ENCODE measurements at places on chromosomes 16 and 17.
A peak's percentile ranks its signal among the peaks of the same experiment; 100 is the strongest.

- no peak for DNase-seq
Measured at GRCh38 chr17:11279776-11280344, 38.8 kb downstream of the SHISA6 start.

DNA sequence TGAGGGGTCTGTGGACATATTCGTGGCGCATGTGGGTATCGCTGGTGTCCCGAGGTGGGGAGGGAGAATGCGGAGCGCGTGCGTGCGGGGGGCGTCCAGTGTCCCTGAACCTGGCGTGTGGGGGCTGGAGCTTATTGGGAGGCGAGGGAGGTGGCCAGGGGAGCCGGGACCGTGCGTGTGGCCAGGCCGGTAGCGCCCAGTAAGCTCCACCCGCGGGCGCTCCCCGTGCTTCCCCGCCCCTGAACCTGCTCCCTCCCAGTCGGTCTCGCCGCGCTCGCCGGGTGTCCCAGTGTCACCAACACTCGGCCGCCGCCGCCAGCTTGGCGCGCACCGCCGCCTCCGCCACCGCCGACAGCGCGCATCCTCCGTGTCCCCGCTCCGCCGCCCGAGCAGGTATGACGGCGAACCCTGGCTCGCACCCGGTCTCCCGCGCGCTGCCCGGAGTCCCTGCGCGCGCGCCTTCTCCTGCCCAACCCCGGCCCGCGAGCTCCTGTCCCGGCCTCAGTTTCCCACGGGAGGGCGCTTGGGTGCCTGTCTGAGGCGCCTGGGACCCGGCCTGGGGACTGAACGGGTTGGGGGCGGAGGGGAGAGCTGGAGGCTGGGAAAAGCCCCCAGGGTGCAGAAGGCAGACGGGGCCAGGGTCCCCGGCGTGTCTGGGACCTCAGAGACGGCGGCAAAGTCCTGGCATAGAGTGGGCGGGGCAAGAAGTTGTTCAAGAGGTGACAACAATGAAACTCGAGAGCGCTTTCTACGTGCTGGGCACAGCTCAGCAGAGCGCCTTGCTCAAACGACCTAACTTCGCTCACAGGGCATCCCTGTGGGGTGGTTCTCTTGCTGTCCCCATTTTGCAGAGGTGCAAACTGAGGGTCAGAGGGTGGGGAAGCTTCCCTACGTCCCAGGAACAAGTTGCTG is at the start of gene SCNN1B:
TSS of gene SCNN1B (plus strand) at position 258 of the 912 bp plus-strand sequence. CDS start 46,298 bp downstream, outside the sequence.
- no peak for DNase-seq

DNA sequence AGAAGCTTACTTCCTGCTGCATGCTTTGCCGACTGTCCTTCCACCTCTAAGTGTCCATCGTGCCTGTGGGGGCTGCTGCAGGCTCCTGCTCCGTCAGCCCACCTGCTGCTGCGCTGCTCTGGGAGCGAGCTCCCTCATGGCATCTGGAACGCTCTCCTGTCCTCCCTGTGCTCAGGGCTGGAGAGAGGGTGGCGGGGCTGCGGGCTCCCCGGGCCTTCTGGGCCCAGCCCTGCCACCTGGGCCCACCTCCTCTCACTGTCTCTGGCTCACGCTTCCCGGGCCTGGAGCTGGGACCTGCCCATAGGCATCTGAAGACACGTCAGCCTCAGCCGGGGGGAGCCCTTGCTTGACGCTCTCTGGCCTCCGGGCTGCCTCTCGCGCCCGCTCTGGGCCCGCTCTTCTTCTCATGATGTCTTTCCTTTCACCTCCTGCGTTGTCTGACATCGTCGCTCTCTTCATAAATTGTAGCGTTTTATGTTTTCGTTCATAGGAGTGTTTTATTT is 27.0 kb downstream of the NME3 start:
- DNase-seq = no peak

DNA sequence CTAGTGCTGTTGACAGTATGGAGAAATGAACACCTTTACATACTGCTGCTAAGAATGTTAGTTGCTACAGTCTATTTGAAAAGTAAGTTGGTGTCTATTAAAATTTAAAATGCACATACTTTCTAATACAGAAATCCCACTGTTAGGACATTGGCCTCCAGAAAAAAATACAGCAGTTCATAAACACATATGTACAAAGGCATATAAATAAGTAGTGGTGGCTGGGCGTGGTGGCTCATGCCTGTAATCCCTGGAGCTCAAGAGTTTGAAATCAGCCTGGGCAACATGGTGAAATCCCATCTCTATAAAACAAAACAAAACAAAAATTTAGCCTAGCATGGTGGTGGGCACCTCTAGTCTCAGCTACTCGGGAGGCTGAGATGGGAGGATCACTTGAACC is 13.1 kb downstream of the DCAF7 start:
- no peak for DNase-seq

DNA sequence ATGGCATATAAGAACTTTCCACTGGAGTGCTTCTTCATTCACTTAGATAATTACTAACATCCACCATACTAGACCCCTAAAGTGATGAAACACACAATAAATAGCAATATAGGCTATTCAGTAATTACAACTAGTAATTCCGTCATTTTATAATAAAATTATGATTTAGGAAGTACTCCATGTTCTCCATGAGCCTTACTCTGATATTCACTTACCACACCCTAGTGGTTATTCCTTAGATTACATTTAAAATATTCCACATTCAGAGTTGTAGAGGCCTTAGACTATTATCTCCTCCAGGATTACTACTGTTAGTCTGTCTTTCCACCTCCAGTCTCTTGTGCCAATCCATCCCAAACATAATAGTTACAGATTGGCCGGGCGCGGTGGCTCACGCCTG is 62.4 kb downstream of the STH start:
- no peak for DNase-seq

DNA sequence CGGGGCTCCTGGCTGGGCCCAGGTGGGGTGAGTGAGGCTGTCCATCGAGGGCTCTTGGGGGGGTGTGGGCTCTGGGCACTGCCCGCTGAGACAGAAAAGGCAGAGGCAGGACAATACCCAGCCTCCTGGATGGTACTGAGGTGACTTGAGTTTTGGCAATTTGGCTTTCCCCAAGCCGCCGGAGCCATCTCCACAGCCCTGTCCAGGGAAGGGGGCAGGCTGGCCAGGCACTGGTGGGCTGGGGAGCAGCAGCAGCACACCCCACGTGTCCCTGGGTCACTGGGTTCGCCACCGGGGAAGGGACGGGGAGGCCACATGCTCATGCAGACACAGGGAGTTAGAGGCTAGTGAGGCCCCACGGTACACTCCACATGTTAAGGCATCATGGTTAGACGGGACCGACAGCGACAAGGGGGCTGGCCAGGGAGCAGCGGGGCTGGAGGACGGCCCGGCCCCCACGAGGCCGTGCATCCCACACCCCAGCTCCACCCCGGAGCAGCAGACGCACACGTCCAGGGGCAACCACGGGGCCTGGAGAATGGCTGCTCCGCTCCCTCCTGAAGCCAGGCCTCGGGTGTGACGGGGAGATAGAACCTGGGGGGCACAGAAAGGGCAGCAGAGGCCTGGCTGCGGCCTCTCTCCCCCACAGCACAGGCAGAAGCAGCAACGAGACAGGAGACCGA is 3.0 kb downstream of the ARHGDIA start:
- no peak for DNase-seq

GRCh38 chr16:30949650-30950515 is 1.0 kb downstream of the ORAI3 start:
- no peak for DNase-seq

DNA sequence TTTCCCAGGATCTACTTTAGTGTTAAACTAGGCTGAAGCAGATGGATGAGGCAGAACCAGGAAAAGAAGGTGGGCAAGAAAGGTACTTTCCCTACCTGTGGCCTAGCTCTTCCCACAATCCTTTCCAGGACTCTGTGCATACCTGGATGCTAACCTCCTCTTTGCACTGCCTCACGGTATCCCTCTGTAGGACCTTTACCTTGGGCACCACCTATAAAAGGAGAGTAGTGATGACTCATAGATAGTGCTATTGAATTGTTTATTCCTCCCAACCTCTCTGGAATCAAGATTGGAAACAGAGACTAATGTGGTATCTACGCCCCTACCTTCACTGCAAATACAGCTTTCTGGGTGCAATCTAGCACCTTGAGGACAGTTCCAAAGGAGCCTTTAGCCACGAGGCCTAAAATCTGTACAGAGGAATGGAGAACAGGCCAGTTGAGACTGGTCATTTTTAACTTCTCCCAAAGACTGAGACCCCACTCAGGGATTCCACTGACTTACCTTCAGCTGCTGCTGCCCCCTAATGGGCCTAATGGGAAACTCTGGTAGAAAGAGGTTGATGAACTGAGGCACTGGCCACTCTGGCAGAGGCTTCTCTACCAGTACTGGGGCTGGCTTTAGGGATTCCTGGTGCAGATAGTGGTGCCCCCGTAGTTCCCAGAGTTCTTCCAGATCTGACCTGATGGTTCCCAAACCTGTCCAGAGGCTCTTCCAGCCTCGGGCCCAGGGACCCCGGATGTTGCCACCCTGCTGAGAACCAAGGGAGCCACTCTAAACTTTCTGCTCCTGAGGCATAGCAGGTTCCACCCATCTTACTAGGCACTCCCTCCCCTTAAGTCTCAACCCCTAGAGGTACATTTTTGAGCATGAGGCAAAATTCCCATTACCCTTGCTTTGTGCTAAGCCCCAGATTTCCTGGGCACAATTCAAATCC is 781 bp downstream of the RSKR start:
- no peak for DNase-seq

DNA sequence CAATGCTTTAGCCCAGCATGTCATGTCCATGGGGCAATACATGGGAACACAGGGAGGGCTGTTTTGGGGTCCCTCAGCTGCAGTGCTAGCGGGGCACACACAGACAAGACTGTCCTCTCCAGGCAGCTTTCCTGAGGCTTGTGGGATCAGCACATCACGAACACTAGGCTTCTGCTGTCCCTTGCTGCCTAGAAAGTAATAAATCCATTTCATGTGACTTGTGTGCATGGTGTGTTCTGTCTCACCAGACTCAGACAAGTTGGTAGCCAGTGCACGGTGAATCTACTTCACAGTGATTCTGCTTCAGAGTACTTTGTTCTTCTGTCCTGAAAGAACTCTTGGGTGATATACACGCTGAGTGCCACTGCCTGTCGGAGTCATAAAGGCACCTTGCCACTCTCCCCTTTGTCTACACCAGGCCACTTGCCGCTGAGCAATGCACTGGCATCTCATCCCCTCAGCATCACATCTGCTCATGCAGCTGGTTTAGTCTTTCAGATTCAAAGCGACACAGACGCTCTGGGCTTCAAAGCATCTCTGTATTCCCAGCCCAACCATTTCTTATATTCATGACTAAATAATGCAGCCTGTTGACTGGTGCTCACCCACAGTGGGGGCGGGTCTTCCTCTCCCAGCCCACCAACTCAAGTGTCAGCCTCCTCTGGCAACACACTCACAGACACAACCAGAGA is 95.2 kb upstream of the COX10 start:
- DNase-seq = no peak

GRCh38 chr17:7211491-7212273 is 8.0 kb downstream of the DLG4 start:
- DNase-seq = no peak

- DNase-seq = no peak
Measured at GRCh38 chr17:60293580-60294335, 98.2 kb downstream of the USP32 start.

DNA sequence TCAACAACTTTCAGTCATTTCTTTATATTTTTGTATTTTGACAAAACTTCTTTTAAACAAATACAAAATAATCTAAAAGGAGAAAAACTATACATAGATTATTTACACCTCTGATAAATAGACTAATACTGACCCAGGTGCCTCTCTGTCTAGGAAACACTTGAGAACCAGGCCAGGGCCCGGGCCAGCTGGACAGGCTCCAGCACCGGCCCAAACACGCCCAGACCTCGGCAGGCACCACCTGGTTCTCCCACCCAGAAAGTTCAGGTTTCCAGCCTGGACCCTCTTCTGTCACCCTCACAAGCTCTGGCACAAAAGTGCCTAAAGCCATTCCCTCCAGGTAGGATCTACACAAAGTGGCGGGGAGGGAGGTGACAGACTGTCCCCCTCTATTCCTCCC is 97.0 kb upstream of the DNAH17 start:
- no peak for DNase-seq

DNA sequence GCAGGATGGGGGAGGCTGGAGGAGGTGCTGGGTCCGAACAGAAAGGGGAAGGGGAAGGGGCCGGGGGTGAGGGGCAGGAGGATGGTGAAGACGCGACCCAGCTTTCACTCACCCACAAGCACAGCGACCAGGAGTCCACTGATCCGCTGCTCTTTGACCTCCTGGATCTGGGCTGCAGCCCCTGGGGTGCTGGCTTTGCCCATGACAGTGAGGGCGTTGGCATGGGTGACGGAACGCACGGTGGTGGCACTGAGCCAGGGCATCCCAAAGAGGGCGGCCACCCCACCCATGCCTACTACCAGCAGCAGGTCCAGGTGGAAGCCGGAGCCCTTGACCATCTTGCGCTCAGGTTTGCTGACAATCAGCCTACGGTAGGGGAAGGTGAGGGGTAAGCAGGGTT is 14.9 kb downstream of the SLC4A1 start:
- no peak for DNase-seq

DNA sequence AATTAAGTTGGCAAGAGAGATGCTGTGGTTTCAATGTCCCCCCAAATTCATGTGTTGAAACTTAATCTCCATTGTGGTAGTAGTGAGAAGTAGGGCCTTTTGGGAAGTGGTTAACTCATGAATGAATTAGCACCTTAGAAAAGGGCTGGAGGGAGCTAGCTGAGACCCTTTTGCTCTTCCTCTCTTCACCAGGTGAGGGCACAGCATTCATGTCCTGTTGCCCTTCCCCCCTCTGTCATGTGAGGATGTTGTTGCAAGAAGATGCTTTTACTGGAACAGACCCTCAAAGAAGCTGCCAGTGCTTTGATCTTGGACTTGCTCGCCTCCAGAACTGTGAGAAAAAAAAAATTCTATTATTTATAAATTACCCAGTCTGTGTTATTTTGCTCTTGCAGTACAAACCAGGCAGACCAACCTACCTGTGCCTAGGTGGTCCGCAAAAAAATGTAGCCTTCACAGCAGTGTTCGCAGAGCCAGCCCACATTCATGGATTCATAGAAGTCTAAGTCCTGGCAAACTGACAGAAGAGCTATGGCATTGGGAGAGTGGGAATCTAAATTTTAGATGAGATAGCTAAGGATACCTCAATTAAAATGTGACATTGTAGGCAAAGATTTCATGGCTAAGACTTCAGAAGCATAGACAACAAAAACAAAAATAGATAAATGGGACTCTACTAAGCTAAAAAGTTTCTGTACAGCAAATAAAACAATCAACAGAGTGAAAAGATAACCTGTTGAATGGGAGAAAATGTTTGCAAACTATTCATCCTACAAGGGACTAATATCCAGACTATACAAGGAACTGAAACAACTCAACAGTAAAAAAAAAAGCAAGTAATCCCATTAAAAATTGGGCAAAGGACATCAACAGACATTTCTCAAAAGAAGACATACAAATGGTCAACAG is 32.0 kb upstream of the ABCA5 start:
- DNase-seq = peak; percentile 47

DNA sequence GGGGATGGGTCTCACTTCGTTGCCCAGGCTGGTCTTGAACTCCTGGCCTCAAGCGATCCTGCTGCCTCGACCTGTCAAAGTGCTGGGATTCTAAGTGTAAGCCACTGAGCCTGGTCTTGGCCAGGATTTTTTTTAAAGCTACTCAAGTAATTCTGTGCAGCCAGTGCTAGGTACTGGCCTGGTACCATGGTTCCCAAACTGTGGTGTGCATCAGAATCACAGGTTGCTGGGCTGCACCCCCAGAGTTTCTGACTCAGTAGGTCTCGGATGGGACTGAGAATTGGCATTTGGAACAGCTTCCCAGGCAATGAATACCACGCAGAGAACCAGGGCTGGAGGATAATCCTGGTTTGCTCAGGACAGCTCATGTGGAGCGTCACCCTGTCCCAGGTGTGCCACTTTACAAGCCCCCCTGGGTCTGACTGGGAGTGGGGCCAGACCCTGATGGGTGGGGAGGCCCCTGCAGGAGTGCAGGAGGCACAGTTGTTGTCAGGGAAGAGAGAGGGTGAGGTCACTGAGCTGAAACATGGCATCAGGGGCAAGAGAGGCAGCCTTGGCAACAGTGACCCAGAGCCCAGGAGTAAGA is 10.7 kb upstream of the MRPS23 start:
- no peak for DNase-seq
